ENCODE measurements at places on chromosomes 6 and 20.

- DNase-seq: no peak
Observed at GRCh38 chr20:2136275-2136674, 34.6 kb downstream of the STK35 start.

DNA sequence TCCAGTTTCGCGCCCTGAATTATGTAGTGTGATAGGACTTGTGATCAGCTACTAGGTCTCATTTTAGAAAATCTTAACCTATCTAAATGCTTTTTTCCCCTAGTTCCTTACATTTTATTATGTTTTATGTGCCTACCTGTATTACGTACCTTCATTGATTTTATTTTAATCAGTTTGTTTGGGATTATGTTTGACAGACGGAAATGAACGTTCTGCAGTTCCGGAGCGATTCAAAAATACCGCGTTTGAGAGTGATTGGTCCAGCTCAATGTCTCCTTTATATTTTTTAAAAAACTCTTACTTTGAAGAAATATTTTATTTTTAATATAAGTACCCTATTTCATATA, 114.3 kb upstream of the BTN3A2 start:
- DNase-seq: no peak

GRCh38 chr6:117345292-117345610, 79.9 kb downstream of the VGLL2 start:
- DNase-seq: no peak

DNA sequence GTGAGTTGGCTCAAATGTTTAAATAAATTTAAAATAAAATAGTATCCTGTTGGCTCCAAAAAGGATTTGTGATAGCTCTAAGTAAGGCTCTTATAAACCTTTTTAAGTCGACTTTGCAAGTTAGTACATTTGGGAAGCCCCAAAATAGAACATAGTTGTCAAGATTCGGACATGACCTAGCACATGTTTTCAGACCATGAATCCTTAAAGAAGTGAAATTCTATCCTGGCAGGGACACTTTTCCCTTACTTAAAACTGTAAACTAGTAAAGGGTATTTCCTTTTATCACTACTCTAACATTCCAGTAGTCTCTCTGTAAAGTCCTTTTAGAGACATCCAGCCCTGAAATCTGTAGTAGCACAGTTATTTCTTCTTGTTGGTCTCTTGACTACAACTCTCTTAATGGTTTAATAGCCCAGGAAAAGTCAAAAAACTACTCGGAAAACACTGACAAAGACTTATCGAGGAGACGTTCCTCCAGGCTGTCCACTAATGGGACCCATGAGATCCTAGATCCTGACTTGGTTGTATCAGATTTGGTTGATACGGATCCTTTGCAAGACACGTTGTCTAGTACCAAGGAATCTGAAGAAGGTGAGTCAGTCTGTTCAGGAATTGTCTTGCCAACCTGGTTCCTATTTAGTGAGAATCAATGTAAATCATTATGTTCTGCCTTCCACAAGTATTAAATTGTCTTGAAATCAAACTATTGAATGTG, 83.6 kb downstream of the SCAND1 start:
- no peak for DNase-seq

DNA sequence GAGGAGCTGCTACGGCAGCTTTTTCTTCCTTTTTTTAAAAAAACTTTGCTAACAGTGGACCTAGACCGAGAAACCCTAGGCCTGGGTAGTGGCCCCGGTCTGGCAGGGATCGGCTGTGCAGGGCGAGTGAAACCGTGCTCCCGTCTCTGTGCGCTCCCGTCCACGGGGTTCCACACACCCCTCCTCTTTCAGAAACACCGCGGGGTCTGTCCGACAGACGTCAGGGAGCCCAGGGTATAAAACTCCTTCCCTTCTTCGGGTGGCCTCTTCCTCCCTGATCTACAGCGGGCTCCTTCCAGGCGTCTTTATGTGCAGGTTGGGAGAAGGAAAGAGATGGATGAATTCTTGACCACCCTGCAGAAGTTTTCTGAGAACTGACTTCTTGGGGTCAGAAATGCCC, 27.1 kb upstream of the SMOC2 start:
- no peak for DNase-seq
